Forelimb muscle (tissue), 1 donor: ENCODE measurements at places on chromosomes 12 and 14. TPM values are rescaled to one million over a fixed set of nuclear protein-coding genes. Genes with fewer than 3 reads are reported as not detected.

DNA sequence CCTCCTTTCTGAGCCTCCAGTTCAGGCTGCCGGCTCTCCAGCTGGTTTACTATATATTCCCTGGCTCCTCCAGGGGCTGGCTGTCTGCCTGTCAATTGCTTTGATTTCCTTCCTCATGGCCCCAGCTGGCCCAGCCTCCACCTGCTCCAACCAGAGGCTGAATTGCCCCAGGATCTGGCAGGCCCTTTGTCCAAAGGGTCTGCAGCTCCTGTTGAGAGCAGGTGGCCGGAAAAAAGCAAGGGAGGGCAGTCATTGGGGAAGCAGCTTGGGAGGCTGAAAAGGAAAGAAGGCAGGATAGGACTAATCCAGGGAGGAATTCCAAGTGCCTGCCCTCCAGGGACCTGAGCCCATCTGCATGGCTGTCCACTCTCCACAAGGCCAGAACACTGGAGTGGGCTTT, 25.3 kb downstream of the PAH start:
- DNase-seq: no peak

GRCh38 chr14:24436355-24437019, 6.1 kb downstream of the SDR39U1 start:
- DNase-seq: peak; percentile 62

GRCh38 chr14:50773632-50774541, 57.1 kb downstream of the NIN start:
- no peak for DNase-seq

GRCh38 chr14:71414631-71415403, 507.6 kb downstream of the PCNX1 start:
- no peak for DNase-seq

DNA sequence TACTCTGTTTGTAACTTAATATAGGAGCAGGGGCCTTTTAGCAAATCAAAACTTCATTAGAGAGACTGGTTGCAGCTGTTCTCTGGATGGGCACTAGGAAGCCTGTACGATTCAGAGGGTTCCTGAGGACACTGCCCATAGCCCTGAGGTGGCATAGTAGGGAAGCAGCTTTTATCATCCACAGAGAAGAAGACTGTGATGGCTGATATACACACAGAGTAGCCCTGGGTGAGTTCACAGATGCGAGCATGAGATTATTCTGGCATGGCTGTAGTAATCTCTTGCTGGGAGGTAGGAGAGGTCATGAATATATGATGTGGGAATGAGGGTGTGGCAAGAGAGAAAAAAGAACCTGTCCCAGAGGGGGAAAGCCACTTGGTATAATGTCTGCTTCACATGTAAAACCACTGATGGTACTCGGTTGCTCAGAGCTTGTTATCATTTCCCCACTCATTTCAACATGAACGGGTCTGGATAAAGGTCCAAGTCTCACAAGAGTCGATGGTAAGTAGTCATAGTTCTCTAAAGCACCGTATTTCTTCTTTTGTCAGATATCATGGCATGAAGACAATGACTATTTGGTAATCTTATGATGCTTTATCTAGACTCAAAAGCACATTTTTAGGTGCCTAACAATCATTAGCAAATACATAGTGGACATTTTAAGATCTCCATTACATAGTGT, 52.0 kb downstream of the PEBP1 start:
- no peak for DNase-seq

GRCh38 chr12:32229971-32230612, 123.4 kb downstream of the BICD1 start:
- no peak for DNase-seq

GRCh38 chr12:716506-716905, 35.9 kb upstream of the WNK1 start:
- no peak for DNase-seq

- DNase-seq: no peak
Measured at GRCh38 chr14:34797747-34798583, 77.2 kb downstream of the BAZ1A start.

GRCh38 chr12:71865166-71865713, 25.7 kb downstream of the TBC1D15 start:
- DNase-seq: no peak

- DNase-seq: no peak
Measured at GRCh38 chr12:229441-230191, 15.7 kb upstream of the SLC6A12 start.

- DNase-seq: no peak
Measured at GRCh38 chr14:58291646-58292045, 6.7 kb upstream of the ARID4A start.

DNA sequence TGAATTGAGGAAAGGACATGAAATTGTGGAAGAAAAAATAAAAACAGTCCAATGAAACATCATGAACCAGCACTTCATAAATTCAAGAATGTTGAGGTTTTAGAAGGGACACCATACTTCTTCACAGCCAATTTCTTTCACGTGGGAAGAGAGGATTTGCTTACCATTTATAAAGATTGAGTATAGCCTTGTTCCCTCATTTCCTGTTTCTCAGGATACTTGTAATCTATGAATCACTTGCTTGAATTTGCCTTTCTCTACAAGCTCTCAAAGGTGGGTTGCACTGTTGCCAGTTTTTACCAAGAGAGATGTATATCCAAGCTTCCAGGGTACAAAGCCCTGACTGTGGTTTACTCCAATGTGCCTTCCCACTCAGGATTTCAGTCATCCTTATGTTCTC, 116.1 kb downstream of the DUSP6 start:
- DNase-seq: no peak

GRCh38 chr12:98259693-98260092, 255.7 kb upstream of the TMPO start:
- peak; percentile 35 for DNase-seq

DNA sequence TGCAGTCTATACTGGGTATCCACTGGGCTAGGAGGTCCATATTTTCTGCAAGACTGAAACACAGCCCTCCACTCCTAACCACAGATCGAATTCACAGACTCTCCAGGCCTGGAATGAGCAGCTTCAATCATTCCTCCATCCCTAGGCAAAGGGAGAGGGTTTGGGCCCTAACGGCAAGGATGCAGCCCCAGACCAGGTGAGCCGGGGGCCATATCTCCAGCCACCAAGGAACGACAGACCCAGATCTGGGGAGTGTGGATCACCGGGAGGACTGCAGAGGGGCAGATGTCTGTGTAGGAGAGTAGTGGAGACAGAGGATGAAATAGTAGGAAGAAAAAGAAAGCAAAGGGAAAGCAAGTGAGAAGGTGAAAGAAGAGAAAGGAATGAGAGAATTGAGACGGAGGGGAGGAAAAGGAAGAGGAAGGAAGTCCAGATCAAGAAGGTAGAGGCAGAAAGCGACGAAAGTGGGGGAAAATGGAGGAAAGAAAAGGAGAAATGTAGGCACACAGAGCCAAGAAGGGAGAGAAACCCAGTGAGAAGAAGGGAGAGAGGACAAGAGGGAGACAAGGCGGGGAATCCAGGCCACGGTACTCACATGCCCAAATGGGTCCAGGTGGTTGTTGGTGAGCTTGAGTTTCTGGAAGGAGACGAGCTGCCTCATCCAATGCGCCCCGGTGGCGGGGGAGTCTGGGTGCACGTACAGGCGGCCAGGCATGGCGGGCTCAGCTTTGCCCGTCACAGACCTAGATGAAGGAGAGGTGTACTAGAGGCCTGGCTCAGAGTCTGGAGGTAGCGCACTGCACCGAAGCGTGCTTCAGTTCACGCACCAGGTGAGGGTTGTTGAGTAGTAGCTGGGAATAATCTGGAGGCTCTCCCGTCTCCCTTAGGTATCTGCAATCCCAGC, 7.7 kb downstream of the TBX5 start:
- no peak for DNase-seq

GRCh38 chr14:100893228-100893601, 10.3 kb downstream of the RTL1 start:
- DNase-seq: no peak

DNA sequence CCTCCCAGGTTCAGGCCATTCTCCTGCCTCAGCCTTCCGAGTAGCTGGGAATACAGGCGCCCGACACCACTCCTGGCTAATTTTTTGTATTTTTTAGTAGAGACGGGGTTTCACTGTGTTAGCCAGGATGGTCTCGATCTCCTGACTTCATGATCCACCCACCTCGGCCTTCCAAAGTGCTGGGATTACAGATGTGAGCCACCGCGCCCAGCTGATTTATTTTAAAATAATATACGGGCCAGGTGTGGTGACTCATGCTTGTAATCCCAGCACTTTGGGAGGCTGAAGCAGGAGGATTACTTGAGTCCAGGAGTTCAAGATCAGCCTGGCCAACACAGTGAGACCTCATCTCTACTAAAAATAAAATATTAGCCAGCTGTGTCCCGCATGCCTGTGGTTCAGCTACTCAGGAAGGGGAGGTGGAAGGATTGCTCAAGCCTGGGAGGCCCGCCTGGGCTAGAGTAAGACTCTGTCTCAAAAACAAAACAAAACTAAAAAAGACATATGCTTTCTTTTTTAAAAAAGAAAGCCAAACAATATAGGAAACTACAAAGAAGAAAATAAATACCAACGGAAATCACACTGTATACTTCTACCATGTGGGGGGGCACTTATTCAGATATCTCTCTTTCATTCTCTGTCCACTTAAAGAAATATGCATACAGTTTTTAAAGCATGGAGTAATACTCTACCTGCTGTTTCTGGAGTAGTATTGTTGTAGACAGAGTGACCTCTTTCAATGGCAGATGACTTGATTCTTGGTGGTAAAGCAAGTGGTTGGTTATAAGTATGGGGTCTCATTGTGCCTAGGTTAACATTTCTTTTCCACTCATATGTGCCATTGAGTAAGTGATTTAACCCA, 930 bp upstream of the MIA2 start:
- no peak for DNase-seq

GRCh38 chr12:43320281-43320680, 231.7 kb downstream of the ADAMTS20 start:
- peak; percentile 13 for DNase-seq

DNA sequence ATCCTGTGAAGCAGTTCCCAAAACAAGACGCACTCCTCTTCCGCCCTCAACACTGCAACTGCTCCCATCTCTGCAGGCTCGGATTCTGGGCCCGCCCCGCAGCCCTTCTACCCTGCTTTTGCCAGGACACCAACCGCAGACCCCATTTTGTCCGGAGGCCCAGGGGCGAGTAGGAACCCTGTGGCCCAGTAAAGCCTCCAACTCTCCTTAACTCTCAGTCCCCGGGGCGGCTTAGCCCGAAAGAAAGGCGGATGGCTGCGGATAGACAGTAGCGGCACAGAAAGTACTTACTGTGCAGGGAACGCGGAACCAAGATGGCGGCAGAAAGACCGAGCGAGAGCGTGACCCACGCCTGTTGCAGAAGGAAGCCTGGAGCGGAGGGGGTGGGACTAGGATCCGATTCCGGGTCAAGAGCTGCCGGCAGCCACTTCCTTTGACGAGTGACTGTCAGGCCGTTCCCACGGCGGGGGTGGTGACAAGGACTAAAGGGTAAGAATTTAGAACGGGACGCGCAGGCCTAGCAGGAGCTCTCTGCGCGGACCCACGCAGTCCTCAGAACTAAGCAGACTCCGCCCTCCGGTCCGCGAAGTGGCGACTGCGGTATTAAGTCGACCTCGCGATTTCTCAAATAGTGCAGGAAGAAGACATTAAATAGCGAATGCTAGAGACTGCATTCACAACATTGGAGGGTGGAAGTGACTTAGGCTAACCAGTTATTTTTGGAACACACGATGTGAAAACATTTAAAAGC, at the start of gene NACA:
Gene NACA (minus strand): TSS at position 328 of the 751 bp plus-strand sequence. CDS start 778 bp downstream, outside the sequence.
- peak; percentile 93 for DNase-seq

DNA sequence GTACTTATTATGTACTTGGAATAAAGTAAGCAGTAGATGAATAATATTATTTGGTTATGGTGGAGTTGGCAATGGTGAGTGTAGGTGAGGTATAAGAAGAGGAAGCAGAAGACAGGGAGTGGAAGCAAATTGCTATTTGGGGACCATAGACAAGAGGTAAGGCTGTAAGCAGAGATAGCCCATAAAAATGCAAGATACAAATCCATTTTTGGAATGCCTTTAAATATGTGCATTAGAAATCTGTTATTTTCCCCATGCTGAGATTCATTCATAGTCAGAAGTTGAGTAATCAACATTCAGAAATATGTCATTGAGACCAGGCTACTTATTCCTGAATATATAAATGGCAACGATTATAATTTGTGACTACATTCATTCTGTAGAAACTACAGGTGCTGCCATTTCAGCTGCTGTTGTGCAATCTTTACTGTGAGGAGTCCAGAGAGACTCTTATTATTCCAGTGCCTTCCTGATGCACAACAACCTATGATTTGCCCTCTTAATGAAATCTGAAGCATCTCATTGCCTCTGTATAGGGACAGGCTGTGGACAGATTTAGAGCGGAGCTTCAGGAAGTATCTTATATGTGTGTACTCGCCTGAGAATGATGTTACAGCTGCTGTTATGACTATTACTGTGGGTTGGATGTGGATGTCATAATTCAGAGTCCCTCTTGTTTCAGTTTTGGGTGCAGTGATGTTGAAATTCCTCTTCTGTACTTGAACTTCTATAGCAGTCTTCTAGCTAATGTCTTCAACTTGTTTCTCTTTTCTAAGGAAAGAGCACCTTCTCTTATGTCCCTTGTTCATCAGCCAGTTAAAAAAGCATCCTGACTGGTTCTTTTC, 173.8 kb downstream of the NAV3 start:
- DNase-seq: no peak

DNA sequence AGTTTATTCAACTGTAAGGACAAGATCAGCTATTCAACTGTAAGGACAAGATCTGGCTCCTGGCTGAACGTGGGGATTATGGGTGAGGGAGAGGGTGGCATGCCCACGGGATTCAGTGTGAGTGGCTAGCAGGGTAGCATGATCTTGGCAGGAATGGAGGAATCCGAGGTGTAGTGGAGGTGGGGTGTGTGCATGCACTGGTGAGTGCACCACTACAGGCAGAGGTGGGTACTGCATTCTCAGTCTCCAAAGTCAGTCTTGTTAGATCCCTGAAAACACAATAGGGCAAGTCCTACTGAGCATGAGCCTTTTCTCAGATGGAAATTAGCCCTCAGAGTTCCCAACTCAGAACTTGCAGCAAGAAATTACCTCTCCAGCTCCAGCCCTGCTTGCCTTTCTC, 32.2 kb upstream of the DCD start:
- no peak for DNase-seq

GRCh38 chr12:89206390-89206789, 145.9 kb downstream of the DUSP6 start:
- no peak for DNase-seq

- no peak for DNase-seq
Measured at GRCh38 chr12:82708061-82708879, 21.6 kb downstream of the TMTC2 start.

DNA sequence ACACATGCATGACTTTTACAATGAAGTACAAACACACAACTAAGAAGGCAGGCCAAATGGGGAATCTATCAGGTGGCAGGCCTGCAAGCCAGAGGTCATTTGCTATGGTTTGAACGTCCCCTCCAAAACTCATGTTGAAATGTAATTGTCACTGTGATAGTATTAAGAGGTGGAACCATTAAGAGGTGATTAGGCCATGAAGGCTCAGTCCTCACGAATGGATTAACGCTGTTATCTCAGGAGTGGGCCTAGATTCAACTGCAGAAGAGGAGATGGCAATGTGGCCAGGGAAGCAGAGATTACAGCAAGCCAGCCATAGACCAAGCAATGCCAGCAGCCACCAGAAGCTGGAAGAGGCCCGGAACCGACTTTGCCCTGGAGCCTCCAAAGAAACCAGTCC, 13.5 kb upstream of the ACTR6 start:
- no peak for DNase-seq

- DNase-seq: no peak
Measured at GRCh38 chr14:53252141-53252540, 99.0 kb upstream of the DDHD1 start.

Gene TMX1
- 27.5 TPM for polyA plus RNA-seq

Gene NR2C1
- 42.8 TPM for polyA plus RNA-seq

Gene KIF21A
- polyA plus RNA-seq: 5.6 TPM

Gene DAO
- polyA plus RNA-seq: not detected

Gene SLC38A4
- polyA plus RNA-seq: 9.9 TPM

Gene OR6C4
- polyA plus RNA-seq: not detected

Gene GPR65
- 0.39 TPM for polyA plus RNA-seq

Gene TAS2R42
- not detected for polyA plus RNA-seq

Gene VASH1
- 45.7 TPM for polyA plus RNA-seq
